H9 (cell line): ENCODE measurements at places on chromosomes 7 and 10.

GRCh38 chr10:28811639-28812349 lies 134.5 kb downstream of the BAMBI start:
- no peak for DNase-seq

DNA sequence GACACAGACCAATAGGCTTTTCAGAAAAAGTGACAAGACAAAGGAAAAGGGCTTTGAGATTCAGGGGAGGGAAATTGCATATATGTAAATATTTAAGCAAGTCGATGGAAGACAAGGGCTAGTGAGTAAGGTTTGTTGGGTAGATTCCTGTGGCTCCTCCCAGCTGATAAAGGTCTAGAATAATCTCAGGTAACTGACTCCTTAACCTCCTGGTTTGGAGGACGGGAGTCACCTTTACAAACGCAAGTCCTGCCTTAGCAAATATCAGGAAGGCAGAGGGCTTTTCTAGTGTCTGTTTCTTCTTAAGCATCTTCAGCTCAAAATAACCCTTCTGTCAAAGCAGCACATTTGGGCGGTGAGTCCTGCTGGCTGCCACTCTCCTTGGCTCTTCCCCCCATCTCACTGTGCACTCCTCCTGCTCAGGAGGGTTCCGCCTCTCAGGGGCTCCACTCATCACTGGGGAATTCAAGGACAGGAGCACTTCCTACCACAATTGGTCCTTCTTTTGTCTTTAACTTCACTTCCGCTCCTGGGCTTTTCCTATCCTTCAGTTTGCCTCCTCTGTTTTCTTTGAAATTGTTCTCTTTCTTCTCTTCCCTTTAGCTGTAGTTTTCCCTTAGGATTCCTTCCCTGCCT lies 496.3 kb upstream of the KLF6 start:
- DNase-seq, result no peak

DNA sequence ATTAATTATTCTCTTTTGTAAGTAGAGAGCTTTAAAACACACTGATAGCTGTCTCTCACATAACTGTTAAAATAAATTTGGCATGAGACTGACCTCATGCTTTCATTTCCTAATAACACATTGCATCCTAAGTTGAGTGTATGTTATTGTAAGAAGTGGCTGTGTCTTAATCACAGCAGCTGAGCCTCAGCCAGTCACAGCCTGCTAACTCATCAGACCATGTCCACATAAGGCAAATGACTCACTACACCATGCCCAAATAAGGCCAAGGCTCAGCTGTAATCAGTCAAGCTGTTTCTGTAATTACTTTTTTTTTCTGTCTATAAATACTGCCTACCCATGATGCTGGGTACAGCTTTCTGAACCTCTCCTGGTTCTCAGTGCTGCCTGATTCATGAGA lies 860.9 kb downstream of the XPNPEP1 start:
- DNase-seq, result no peak

- no peak for DNase-seq
Measured at GRCh38 chr7:131027287-131027773, 293.3 kb upstream of the KLF14 start.

DNA sequence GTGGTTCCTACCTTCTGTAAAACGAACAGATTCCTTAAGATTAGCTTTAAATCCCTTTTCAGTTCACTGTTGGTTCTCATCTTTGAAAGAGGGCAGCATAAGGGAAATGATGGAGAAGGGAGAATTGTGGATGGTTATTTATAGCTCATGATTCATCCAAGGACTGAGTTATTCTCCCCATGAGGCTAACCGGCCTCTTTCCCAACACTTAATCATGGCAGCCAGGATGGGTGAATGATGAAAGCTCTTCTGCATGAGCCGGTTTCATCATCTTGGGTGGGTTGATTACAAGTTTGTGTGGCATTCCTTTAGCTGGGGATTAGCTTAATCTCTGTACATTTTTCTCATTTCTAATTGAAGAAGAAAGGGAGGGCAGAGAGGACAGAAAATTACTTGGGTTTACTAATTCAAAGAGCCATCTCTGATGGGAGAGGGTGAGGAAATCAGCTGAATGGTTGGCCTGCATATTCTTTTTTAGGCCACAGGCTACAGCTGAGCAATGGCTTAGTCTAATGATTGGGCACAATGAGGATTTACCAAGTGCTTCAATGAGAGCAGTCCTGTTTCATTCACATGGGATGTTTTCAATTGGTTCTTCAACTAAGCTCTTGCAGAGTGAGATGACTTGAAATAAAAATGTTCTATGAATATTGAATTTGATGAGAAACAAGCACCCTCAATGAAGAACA lies 250.0 kb downstream of the BMPER start:
- DNase-seq, result no peak

GRCh38 chr10:37434091-37434490 lies 308.7 kb downstream of the ANKRD30A start:
- DNase-seq, result no peak
